Brain (organoid and tissue), 16 donors: ENCODE measurements at places on chromosomes 4 and X.
A peak's percentile ranks its signal among the peaks of the same experiment; 100 is the strongest.

- DNase-seq = no peak
These were observed 40.5 kb upstream of the INPP4B start for GRCh38 chr4:142886566-142886965.

GRCh38 chr4:184444953-184445309 is 29.4 kb downstream of the IRF2 start:
- DNase-seq = no peak

- no peak for DNase-seq
These were observed 170.4 kb upstream of the CASK start for GRCh38 chrX:42093756-42094155.

DNA sequence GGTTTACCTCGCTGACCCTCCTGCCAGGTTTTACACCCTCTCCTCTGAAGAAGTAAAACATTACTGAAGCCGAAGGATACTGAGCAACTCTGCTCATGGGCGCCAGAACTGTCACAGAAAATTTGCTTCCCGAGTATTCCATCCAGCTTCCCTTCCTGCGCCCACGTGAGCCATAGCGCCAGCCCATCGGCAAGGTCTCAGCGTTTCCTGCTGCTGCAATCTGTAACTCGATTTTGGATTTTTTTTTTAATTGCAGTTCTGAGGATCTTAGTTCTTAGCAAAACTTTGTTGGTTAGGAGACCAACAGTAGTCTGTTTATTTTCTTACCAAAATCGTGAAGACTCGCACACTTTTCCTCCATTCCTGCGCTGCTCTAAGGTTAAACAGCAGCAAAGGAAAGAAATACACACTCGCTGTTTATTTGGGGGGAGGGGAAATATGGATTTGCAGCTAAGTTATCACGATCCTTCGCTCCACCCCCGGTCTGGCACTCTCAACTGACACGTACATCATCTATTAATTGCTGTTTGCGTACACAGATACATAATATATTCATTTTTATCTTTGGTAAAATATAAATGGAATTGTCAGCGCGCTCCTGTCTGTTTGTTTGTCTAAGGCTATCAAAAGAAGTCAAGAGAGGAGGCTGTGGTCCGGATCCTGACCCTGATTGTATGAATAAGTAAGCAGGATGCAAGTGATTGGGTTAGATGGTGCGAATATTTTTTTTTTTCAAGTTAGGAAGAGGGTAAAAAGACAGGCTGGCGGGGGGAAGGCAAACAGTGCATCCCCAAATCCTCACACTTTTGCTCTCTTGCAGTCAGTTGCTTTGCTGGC is at the start of gene TLL1:
Gene TLL1, plus strand, starts transcription at position 777 of the 837 bp plus-strand sequence. CDS start 668 bp downstream, outside the sequence.
- DNase-seq = peak; percentile 57

DNA sequence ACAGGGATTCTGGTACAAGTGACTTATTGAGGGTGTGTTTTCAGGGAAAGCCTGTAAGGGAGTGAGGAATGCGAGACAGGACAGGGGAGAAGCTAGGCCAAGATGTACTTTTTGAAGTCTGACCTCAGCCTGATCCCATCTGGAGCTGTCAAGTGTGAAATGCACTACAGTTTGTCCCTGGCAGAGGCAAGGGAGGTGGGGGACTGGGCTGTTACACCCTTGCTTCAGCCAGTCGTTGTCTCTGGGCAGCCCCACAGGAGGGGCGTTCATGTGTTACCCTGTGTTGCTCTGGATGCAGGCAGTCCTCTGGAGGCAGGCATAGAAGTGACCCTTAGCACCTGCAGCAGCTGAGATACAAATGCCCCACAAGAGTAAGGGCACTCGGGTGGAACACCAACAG is 25.8 kb downstream of the PPEF1 start:
- no peak for DNase-seq

DNA sequence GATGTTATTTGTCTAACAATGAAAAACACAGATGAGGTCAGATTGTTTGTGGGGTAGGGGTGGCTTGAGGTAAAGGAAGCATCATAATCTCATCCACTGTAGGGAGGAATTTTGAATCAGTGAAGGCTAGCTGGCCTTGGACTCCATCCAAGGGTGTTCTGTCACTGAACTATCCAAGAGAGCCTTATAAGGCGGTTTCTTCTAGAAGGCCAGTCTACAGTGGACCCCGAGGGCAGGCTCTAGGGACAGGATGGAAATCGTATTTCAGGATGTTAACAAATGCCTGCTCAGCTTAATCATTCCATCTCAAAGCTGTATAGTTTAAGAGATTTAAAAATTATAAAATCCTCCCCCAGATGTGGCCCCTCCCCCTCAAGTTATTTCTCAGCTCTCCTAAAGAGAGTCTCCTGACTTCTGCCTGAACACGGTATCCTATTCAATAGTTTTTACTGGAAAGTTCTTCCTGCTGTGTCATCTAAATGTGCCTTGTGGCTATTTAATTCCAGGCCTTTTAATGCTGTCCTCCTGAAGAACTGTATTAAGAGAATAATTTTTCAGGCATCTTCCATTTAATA is 8.0 kb downstream of the IGFBP7 start:
- DNase-seq = no peak

GRCh38 chrX:30893206-30893605 is 4.2 kb upstream of the TAB3 start:
- DNase-seq = no peak

GRCh38 chr4:110119337-110119736 is 79.1 kb downstream of the ELOVL6 start:
- no peak for DNase-seq
